ENCODE measurements at places on chromosomes 5 and 9.
A peak's percentile ranks its signal among the peaks of the same experiment; 100 is the strongest.

DNA sequence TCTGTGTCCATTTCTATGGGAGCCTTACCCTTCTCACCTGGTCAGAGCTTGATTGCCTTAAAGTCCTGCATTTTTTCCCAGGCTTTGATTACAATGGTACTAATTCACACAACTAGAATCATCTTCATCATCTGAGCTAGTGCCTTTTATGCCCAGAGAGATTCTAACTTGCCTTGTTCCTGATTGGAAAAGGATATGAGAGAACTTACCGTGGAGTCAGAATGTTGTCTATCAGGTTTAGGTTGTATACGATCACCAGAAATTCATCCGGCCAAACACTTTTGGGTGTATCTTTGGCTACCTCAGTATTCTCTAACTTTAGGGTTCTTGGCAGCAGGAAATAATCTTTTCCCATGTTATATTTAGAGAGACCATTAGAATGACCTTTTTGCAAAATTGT, 71.7 kb downstream of the AOPEP start:
- DNase-seq: no peak

DNA sequence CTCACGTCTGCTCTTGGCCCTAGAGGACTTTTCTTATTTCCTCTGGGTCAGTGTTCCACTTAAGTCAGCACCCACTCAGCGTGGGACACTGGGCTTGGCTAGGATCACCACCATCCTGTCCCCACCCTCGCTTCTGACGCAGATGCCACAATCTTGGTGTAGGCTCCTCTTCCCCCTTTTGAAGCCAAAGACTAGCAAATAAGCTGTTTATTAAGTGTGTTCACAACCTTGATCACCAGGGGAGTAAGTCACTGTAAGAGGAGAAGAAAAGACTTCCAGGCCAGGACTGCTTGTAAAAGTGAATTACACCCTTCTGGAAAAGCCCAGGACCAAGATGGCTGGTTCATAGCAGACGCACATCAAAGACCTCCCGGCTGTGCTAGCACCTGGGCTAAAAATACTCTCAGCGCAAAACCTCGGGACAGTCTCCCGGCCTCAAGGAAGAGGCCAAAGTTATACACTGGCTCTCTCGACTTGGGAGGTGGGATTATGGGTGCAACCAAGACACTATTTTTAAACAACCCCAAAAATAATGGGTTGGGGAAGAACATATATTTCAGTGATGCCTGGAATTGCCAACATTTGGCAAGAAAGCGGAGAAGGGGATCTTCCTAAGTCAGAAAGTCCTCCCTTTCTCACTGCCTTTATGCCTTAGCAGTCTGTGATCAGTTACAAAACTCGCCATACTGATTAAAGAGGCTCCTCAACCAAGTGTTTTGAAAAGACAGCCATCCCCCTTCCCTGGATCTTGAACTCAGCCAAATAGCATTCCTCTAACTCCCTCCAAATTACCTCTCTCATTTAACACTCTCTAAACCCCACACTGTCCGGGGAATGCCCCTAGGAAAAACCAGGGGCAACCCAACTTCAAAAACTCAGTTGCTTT, 69.4 kb downstream of the RAPGEF1 start:
- DNase-seq: peak; percentile 32

DNA sequence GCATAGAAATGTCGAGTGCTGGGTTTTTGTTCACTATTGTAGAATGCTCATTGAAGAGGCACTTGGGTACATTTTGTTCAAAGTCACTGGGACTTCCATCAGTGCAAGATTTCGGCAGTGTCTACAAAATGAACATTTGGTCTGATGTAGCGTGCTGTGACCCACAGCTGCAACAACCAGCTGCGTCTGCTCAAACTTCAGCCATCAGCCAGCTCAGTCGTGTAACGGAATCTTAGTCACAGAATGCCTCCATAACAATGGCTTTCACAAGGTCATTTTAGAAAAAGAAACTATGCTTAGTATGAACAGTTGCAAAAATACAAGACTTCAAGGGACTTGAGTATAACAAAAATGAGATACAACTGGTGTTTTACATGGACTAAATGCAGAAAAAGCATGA, 828.1 kb upstream of the GRAMD2B start:
- DNase-seq: no peak

- DNase-seq: no peak
These were observed 93.9 kb upstream of the EDIL3 start for GRCh38 chr5:84478603-84479002.

DNA sequence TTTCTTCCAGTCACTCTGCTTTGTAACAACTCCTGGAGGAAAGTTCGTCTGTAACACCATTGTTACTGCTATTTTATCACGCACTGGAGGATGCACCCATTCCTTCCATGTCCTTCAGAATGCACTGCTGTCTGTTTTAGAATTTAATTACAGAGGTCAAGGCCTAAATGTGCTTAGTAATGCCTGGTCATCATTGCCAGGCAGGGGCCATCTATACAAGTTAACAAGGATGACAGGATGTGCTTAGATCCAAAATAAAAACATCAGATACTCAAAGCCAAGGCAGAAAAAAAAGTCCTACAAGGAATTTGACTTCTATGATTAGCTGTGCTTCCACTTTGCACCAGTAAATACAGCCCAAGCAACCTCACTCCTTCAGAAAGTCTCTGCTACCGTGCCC, 371.4 kb downstream of the SEMA5A start:
- DNase-seq: no peak

- no peak for DNase-seq
These were observed 25.9 kb downstream of the ERGIC1 start for GRCh38 chr5:172859966-172860365.
